CMK (cell line): ENCODE measurements at places on chromosomes 6 and 20.
A peak's percentile ranks its signal among the peaks of the same experiment; 100 is the strongest.

DNA sequence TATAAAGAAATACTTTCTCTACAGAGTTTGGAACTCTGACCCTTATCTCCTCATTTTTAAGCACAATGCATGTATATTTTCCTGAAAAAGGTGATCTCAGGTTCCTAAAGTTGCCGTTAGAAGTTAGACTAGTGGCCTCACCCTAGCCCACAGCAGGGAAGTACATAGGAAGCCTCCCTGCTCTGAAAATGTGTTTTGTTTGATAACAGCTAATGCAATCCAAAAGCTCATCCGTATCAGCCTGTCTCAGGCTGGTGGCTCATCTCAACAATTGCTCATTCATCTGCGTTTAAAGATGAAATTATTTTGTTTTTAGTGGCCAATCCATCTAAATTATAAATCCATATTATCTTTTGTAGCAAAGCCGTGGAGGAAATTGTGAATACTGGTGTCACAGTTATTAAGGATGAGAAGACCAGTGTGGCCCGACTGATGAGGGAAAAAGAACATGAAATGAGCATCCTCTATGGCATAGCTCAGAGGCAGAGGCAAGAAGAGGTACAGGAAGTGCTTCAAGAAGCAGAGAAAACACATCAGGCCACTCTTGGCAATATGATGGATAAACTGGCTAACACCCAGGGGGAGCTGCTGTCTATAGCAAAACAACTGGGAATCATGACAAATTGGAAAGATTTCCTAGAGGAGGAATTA lies 20.1 kb downstream of the C6orf163 start:
- DNase-seq: peak; percentile 90

GRCh38 chr20:9270831-9271230 lies 201.9 kb downstream of the PLCB4 start:
- no peak for DNase-seq

- DNase-seq: no peak
These were observed 46.2 kb upstream of the ZNF217 start for GRCh38 chr20:53639647-53640440.

DNA sequence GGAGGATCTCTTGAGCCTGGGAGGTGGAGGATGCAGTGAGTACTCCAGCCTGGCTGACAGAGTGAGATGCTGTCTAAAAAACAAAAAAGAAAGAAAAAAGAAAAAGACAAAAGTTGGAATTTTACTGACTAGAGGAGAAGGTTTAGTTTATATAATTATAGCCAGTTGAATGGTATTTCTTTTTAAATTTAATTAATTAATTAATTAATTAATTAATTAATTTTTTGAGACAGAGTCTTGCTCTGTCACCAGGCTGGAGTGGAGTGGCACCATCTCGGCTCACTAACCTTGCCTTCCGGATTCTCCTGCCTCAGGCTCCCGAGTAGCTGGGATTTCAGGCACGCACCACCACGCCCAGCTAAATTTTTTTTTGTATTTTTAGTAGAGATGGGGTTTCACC lies 8.7 kb downstream of the DNAH8 start:
- DNase-seq: no peak

GRCh38 chr20:4267242-4267641 lies 251.9 kb upstream of the RNF24 start:
- DNase-seq: no peak

DNA sequence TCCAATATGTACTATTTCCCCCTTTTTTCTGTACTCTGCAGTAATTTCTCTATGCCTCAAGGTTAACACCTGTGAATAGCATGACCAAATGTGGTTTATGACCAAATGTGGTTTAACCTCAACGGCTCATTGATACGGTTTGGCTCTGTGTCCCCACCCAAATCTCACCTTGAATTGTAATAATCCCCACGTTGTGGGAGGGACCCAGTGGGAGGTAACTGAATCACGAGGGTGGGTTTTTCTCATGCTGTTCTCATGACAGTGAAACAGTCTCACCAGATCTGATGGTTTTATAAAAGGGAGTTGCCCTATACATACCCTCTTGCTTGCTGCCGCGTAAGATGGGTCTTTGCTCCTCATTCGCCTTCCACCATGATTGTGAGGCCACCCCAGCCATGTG lies 18.7 kb downstream of the DEK start:
- DNase-seq: no peak

- no peak for DNase-seq
These were observed 45.4 kb downstream of the CDS2 start for GRCh38 chr20:5172167-5172601.

DNA sequence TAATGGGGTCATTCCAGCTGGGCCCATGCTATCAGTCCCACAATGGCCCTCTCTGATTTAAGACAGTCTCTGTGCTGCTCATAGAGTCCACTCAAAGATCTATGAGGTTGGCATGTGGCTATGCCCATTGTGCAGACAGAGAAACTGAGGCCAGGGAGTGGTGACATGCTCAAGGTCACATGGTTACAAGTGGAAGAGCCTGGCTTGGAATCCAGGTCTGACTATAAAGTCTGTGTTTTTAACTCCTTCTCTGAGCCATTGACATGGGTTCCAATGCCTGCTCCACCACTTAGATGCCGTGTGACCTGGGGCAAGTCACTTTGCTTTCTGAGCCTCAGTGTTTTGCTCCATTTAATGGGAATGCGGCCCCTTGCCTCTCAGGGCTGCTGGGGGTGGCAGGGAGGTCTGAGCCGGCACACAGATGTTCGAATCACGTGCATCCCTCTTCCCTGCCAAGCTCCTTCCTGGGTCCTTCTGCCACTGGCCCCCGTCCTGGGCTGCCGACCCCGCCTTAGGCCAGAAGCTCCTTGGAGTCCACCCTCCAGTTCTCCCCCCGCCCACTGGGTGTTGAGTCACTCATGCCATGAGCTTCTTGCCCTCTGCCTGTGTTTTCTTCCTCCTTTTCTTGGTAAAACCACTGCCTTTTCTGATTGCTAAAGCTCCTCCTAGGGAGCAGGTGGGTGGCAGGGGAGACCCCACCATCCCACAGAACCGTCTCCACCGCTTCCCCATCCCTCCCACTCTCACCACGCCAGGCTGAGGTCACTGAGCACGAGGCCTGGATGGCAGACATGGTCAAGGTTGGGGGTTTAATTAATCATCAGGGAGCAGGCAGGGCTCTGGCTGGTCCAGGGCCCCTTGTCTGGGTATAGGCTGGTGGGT lies 35.7 kb downstream of the CEBPB start:
- no peak for DNase-seq

- DNase-seq: no peak
These were observed 154.6 kb upstream of the TSHZ2 start for GRCh38 chr20:52817511-52817910.

DNA sequence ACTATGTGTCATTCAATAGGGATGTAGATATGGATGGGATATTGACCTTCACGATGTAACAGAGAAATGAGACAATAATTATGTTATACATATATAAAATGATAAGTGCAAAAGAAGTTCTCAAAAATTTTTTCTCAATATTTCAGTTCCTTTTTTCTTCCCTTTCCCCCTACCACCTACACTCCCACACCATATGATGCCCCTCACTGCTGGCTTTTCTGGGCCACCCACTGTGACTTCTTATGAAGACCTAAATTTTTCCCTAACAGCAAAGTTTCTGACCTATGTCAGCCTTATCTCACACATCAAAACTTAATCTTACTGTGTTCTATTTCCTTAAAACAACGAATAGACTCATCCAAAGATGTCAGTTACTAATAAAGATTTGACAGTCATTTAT lies 89.9 kb upstream of the MYLIP start:
- DNase-seq: no peak
